ENCODE measurements at places on chromosomes 2 and 18.

DNA sequence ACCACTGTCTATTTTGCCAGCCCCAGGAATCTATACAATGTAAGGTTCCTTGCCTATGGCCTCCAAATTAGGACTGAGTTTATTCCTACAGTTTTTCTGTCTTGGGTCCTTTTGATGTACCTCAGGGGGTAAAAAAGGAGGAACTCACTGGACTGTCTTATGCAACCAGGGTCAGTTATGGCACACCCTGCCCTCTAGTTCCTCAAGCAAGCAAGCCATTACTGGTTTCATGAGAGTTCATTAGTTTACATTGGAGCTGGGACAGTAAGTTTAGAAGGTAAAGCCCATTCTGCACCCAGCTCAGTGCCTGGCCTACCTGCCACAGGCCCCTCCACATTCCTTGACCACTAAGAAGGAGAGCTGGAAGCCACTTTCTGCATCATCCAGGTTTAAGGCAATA, 68.7 kb upstream of the WIPF1 start:
- DNase-seq = peak; percentile 90

DNA sequence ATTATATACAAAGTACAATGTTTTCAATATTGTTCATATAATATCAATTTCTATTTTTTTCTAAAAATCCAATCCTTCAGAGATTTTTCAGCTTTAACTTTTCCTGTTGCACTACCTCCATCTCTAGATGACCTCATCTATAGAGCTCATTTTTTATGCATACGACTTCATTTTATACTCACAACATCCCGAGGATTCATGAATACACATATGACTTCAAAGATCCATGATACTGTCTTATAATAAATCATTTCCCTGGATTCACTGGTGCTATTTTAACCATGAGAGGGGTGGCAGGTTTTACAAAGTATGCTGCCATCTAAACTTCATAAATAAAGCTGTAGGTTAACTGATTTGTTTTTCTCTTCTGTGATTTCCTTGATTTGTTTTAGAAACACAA, 694.6 kb downstream of the EPHA4 start:
- DNase-seq = no peak

GRCh38 chr2:68755071-68755470, 20.5 kb downstream of the ARHGAP25 start:
- DNase-seq = no peak

GRCh38 chr2:228048838-228049490, 132.5 kb downstream of the SPHKAP start:
- peak; percentile 3 for DNase-seq

- DNase-seq = no peak
Observed at GRCh38 chr18:13390711-13391110, 172.2 kb downstream of the LDLRAD4 start.

DNA sequence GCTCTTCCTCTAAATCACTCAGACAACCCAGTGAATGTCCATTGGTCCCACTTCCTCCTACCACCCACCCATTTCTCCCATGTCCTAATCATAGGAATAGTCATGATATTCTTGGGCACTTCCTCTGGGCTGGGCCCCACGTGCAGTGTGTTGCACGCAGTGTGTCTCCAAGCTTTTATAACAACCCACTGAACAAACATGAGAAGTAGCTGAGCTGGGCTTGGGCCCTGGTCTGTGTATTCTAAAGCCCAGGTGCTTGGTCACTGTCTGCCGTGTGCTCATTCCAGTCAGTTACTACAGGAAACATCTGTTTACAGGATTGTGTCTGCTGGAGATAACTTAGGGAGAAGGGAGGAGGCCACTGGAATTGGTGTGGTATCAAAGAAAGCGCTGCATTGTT, 64.2 kb upstream of the THOC1 start:
- no peak for DNase-seq

DNA sequence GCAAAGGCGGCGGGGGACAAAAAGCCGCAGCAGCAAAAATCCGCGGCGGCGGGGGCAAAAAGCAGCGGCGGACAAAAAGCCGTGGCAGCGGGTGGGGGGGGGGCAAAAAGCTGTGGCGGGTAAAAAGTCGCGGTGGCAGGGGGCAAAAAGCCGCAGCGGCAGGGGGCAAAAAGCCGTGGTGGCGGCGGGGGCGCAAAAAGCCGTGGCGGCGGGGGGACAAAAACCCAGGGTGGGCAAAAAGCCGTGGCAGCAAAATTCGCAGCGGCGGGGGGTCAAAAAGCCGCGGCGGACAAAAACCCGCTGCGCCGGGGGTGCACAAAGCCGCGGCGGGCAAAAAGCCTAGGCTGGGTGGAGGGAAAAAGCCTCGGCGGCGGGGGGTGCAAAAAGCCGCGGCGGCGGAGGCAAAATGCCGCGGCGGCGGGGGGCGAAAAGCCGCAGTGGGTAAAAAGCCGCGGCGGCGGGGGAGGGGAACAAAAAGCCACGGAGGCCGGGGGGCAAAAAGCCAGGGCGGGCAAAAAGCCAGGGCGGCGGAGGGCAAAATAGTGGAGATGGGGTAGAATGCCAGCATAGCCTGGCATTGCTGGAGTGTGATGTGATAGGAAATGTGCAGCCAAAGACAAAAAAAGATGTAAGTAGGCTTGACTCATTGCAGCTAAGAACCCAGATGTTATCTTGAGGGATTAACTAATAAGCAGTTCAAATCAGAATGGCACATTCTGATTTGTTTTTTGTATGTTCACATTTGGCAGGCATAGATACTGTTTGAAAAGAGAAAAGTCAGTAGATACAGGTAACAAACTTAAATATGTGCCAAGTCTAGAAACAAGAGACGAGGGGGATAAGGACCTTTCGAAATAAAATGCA, 1076.3 kb downstream of the RPIA start:
- DNase-seq = no peak

Data from HL-60 (cell line).